ENCODE measurements at places on chromosomes 11 and 22. TPM values are rescaled to one million over a fixed set of nuclear protein-coding genes. Genes with fewer than 3 reads are reported as not detected.

GRCh38 chr11:10544491-10545465, 3.8 kb upstream of the RNF141 start:
- DNase-seq, result no peak

GRCh38 chr11:115627666-115628460, 123.6 kb upstream of the CADM1 start:
- DNase-seq, result no peak

DNA sequence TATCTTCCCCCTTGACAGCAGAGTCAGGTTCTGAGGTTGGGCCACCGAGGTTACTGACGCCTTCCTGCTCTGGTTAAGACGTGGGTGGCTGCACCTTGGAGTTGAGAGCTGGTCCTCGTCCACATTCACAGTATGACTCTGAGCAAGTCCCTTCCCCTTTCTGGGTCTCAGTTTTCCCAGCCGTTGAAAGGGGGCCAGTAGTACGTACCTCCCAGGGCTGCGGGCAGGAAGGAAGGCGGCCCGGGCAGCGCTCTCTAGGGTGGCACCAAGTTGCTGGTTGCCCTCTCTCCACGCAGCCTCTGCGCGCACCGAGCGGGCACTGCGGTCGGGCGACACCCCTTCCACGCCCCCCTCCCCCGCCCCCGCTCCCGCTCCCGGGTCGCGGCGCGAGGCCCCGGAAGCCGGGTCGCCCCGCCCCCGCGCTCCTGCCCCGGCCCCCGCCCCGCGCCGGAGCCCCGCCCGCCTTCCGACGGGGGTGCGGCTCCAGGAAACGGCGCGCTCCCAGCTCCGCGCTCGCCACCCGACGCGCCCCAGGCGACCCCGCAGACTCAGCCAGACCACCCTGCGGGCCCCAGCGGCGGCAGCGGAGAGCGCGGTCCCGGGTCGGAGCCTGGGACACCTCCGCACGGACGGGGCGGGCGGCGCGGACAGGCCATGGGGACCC, at the start of gene EHBP1L1:
Gene EHBP1L1, plus strand, starts transcription at position 486 of the 664 bp plus-strand sequence. CDS start 250 bp downstream, outside the sequence.
- DNase-seq, result peak; percentile 79

- DNase-seq, result peak; percentile 52
Measured at GRCh38 chr22:22745225-22746060, 101.0 kb downstream of the GGTLC2 start.

DNA sequence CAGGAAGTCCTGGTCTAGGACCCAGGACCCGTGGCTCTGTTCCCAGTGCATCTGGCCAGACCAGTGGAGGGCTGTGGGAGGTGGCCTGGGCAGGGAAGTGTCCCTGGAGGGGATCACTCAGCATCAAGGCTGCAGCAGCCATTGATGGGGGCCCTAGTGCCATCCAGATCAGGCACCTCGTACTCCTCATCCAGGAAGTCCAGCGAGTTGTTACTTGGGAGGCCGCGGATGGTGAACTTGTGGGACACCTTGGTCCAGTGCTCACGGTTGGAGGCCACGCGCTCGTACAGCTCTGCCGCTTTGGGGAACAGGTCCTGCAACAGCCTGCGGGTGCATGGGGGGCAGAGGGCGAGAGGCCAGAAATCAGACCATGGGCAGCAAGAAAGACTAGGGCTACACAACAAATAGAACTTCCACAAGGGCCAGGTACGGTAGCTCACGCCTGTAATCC, 96.9 kb downstream of the PDE2A start:
- peak; percentile 2 for DNase-seq

- DNase-seq, result no peak
Measured at GRCh38 chr22:31100762-31101525, 6.4 kb downstream of the SELENOM start.

DNA sequence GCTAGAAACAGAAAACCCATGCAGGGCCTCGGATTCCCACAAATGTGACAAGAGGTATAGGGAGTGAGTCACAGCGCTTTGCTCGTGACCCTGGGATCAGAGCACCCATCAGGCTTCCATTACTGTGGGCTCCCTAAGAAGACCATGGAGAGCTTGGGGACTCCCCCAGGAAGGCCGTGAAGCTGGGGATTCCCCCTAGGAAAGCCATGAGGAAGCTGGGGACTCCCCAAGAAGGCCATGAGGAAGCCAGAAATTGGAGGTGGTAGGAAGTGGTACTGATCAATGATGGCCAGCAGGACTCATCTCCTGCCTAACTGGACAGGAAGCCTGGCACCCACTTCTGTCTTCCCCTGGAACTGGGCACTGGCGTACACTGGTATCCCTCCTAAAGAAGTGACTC, 10.1 kb upstream of the DCPS start:
- no peak for DNase-seq

DNA sequence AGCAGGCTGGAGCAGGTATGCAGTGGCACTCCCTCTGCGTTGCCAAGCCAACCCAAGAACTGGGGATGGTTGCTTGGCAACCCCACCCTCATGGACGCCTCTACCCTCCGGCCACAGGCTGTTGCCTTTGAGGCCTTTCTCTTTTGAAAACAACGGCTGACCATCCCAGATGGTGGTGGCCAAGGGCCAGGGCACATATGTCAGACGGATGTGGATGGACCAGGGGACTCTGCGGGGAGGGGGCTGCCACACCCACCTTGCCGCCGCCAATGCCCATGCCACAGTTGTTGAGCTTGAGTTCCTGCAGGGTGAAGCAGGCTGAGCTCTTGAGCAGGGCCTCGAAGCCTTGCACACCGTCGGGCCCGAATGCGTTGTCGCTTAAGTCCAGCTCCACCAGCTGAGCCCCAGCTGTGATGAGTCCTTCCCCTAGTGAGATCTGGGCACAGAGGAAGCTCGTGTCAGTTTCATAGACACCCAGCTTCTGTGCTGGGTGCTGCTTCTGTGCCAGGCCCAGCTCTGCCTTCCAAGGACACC, 21.5 kb downstream of the RANGAP1 start:
- DNase-seq, result no peak

- DNase-seq, result no peak
Measured at GRCh38 chr22:44116331-44116730, 64.4 kb upstream of the PARVG start.

DNA sequence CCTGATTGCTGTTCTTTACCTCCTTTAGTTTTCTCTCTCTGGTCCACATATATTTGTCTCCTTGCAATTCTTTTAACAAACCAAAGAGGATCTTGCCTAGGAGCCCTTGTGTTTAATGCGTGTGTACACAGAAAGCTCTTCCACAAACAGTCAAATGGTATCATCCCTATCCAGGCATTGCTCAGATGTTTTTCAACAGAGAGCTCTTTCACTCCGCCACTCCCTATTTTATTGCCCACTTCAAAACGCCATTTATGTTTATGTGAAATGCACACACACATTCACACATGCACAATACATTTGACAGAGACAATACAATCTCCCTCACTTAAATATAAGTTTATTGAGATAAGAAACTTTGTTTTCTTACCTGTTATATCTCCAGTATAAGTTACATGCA, 4.7 kb downstream of the OR5AP2 start:
- no peak for DNase-seq

- DNase-seq, result no peak
Measured at GRCh38 chr11:44877571-44878497, 72.8 kb downstream of the TP53I11 start.

GRCh38 chr11:31943056-31943780, 132.1 kb upstream of the PAX6 start:
- peak; percentile 10 for DNase-seq

DNA sequence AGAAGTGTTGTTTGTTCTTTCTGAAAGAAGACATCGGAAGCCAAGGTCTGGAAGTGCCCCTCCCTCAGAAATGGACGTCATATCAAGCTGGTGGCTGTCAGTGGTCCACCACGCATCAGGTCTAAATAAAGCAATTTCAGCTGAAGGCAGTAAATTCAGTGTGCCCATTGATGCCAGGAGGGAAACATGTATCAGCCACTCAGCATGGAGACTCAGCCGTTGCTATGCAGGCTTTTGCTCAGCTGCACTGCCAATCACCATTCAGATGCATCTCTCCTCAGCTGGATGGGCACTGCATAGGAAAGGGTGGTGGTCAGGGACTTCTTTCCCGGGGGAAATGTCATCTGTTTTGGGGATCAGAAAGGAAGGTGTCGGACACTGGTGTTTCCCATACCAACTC, 878.2 kb downstream of the NTM start:
- DNase-seq, result no peak

DNA sequence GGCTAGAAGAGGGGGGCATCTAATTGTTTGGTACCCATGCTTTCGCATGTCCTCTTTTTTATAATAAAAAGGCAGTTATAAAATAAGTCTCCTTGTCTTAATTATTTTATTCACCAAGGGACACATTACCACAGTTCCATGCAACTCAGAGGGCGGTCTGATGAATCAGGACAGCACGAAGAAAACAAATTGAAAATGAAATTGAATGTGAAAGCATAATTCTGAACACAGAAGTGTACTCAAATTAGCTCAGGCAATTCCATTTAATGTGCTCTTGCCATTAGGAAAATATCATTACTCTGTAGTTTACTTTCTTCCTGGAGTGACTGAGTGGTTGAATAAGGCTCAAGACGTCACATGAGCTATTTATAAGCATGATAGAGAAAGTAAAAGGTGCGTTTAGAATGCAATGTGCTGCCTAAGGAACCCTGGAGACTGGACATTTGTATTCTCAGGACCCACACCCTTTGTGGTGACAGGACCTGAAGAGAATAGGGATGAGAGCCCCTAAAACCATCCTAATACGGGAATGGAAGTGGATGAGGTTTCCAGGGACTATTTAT, 59.6 kb downstream of the MTNR1B start:
- DNase-seq, result no peak

GRCh38 chr11:107282195-107282594, 175.4 kb downstream of the CWF19L2 start:
- no peak for DNase-seq

DNA sequence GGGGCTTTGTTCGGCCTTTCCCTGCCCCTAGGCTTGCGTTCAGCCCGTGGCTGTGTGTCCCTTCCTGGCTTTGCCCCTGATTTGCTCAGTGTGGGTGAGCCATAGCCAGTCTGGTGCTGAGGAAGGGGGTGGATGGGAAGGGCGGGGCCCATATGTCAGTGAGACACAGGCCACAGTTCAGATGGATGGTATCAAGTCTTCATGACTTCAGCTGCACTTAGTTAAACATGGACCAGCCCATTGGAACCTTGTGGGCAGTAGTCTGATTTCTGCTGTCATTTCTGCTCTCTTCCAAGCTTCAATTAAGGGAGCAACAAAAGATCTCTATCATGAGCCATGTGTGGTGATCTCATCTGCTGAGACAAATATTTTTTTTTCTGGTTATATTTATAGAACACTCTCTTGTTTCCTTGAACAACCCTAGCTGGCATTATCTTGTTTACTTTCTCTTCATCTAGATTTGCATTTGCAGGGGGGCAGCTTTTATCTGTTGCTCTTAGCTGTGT, 21.6 kb upstream of the PEX26 start:
- DNase-seq, result no peak

DNA sequence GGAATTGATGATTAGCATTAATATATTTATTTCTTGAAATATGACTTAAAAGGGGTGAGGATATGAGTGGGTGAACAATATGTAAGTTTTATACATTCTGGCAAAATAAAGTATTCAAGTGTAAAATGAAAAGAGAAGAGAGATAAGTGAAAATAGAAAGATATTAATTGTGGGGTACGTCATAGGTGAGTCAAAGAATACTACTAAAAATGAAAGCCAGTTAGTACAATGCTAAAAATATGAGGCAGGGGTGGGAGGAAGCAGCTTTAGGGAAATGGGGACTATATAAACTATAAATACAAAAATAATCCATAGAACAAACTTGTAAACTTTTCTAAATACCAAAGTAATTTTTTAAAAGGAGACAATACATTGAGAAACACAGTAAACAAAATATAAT, 661.4 kb downstream of the CNTN5 start:
- no peak for DNase-seq

GRCh38 chr11:31651822-31652221, 142.3 kb downstream of the ELP4 start:
- DNase-seq, result no peak

DNA sequence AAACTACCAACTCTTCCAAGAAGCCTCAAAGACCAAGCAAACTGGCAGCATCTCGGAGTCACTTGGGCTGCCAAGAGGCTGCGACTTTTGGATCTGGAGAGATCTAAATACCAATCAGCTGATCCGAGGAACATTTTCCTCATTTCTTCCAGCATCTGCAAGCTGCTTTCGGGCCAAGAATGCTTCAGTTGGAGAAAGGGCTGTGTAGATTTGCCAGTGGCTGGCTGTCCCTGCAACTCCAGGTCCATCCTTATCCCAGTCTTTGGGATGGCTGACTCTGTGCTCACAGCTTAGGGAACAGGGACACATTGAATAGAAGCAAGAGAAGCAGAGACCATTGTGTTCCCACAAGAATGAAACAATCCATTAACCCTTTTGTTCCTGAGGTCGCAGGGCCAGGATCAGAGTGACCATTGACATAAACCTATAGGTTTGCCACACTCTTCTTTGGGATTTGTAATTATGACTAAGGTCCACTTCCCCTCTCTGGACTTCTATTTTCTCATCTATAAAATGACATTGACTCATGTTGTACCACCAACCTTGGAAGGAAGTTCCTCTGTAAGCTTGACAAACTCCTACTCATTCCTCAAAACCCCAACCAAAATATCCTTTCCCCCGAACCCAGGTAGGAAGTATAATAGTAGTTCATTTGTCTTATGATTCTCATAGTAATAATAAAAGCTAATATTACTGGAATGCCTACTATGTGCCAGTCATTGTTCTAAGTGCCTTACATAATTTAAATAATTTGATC, 340.8 kb downstream of the MN1 start:
- no peak for DNase-seq

DNA sequence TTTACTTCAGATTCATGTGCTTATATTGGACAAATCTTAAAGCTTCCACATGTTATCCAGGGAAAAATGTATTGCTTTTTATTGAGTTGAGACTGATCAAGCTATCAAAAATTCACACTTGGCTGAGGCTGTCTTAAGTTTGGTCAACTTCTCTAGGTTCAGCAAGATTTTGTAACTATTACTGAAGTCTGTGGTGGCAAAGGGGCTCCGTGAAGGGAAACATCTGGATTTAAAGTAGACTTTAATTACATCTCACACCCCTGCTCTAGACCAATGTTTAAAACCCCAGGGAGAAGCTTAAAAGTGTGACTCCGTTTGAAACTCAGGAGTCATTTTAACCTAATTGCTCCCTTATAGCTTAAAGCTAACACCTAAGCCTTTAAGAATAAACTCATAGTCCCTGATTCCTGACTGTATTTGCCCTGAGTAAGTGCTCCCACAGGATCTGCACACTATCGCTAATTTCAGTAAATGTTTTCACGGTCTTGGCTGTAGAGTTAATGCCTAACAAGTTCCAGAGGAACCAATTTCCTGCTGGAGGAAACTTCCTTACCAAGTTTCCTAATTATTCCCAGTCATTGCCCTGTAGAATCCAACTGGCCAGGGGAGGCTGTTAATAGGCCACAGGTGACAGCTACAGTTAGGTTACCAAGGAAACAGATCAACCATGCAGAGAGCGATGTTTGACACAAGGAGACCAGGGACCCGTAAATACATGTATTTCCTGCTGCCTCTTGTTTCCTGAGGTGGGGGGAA, 40.5 kb downstream of the OR10A6 start:
- no peak for DNase-seq

- no peak for DNase-seq
Measured at GRCh38 chr11:7573193-7573557, 59.4 kb downstream of the PPFIBP2 start.

PLEKHB1 gene
- total RNA-seq, result 11.4 TPM

CDC42EP1 gene
- 1.9 TPM for total RNA-seq

LMO1 gene
- not detected for total RNA-seq

GRM5 gene
- total RNA-seq, result not detected

BEST1 gene
- total RNA-seq, result 0.45 TPM

EFEMP2 gene
- 11.5 TPM for total RNA-seq

C11orf87 gene
- not detected for total RNA-seq

OR4A16 gene
- total RNA-seq, result not detected

BBOX1 gene
- not detected for total RNA-seq

ASPHD2 gene
- 4.7 TPM for total RNA-seq

GTSE1 gene
- total RNA-seq, result 39.8 TPM

DERL3 gene
- total RNA-seq, result 7.5 TPM

All from activated naive CD4-positive, alpha-beta T cell treated with anti-CD3 and anti-CD28 coated beads for 36 hours (primary cell).